ENCODE measurements at places on chromosomes 12 and 14. TPM values are rescaled to one million over a fixed set of nuclear protein-coding genes. Genes with fewer than 3 reads are reported as not detected.
A peak's percentile ranks its signal among the peaks of the same experiment; 100 is the strongest.

GRCh38 chr12:65672441-65672840, 151.8 kb upstream of the HMGA2 start:
- no peak for DNase-seq

- no peak for DNase-seq
Observed at GRCh38 chr12:50574601-50575348, 70.0 kb downstream of the DIP2B start.

DNA sequence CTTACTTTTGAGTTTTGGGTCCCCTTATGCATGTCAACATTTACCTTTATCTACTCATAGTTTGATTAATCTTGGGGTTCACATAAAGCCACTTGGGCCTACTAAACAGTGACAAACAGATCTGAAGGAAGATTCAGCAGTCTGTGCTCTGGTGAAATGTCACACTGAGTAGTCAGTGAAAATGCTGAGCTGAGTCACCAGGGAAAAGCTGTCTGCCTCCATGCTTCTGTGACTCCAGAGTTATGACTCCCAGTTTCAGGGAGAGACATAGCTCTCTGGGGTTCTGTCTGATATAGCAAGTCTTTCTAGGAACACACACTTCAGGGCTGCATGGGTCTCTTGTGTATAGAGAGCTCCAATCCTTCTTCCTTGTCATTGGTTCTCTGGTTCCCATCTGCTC, 406.3 kb upstream of the FAR2 start:
- DNase-seq = no peak

DYNLL1 gene
- total RNA-seq = 184 TPM

DNA sequence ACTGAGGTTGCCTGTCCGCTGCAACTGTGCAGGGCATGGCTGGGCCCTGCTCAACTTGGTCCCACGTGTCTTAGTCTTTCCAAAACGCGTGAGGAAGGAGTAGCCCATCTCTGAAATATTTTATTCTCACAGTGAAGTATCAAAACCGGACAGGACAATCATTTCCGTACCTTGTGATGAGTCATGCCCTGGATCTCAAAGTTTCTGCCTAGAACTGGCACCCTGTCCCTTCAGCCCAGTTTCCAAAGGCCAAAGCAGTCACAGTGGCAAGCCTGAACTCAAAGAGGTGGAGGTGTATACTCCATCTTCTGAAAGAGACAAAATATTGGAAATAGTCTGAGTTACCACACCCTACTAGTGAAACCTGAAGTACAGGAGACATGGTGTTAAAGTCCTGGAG, 28.5 kb upstream of the SRGAP1 start:
- DNase-seq = no peak

GRCh38 chr14:53670701-53671100, 285.9 kb downstream of the BMP4 start:
- DNase-seq = no peak

GCN1 gene
- total RNA-seq = 121 TPM

GRCh38 chr14:51534610-51535011, 117.1 kb upstream of the FRMD6 start:
- DNase-seq = no peak

DNA sequence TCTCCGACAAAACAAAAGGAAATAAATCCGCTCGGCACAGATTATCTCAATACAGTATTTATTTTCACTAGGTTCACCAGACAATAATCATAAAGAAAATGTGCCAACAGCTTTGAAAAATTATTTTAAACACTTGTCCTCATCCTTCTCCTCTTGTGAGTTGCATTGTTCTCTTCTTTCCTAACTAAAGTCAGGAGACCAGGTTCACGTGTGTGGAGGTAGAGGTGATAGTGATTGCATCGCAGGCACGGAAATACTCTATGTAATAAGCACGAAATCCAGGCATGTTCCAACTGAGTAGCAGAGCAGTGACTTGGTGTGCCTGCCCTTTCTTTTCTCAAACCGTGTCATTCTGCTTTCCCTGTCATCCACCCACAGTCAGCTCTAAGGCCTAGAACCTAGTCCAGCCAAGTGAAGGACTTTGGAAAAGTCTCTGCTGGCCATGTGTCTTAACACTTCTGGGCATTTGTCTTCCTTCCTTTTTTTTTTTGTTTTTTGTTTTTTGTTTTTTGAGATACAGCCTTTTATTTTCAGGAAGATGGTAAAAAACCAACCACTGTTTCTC, 939 bp upstream of the SEL1L start:
- no peak for DNase-seq

NRXN3 gene
- total RNA-seq = not detected

- DNase-seq = no peak
Observed at GRCh38 chr12:95323212-95323611, 105.6 kb downstream of the VEZT start.

- no peak for DNase-seq
Observed at GRCh38 chr12:9449181-9449580, 158.5 kb downstream of the KLRB1 start.

DNA sequence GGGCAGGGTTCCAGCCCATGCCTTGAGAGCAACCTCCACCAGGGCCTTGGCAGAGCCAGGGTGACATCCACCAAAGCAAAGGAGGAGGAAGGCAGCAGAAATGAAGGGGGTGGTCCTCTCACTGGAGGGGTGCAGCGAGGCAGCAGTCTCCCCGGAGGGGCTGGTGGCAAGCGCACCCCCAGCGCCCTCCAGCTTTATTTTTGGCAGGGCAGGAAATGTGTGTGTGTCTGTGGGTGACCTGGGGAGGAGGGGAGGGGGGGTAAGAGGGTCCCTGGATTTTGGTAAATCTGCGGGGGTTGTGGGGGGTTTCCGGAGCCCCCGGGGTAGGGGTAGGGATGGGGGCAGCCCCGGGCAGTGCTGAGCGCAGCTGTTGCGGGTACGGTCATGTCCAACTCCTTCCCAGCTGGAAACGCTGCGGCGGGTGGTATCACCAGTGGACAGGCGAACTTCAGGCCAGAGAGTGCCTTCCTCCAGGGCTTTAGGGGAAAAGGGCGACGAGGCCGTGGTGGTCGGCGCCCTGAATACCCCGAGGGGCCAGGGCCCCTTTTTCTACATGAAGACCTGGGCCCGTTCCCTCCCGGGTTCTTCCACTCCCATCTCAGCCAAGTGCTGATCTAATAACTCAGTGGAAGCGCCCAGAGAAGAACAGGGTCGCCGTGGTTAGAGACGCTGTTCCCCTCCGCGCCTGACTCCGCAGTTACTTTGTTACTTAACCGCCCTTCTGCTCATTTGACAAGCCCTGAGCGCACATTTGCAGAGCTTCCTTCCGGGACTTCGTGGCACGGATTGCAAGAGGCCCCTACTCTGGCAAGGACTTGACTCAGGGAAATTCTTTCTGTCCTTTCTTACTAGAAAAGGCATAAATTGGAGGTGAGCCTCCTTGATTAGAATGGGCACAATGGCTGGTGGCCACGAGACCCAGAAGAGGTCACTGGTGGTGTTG, 55.2 kb downstream of the FOS start:
- DNase-seq = peak; percentile 65

KRT82 gene
- not detected for total RNA-seq

DNA sequence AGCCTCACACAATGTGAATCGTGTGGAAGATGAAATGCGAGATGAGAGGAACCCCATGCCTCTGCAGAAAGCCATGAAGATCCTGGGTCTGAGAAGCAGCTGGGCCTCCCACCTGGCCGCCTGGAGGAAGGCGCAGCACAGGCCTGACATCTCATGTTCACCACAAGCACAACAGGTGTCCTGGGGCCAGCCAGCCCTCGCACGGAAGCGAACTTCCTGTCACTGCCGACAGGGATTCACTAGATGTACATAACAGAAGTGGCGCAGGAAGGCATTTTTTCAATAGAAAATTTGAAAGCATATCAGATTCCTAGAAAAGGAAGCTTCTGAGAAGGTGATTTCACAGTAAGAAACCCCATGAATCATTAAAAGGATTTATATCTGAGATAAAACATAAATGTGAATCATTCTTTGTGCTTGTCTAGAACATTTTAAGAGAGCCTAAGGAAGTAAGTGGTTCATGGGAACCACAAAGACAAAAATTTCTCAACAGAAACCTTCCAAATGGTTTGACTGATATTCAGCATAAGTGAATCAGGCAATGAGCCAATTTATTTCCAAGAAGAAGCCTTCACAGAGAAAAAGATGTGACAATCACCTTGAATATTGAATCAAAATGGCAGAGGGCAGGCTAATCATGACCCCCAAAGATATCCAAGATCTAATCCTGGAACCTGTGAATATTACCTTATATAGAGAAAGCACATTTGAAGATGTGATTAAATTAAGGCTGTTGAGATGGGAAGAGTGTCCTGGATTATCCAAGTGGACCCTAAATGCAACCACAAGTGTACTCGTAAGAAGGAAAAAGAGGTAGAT, 311.9 kb downstream of the DUSP6 start:
- DNase-seq = peak; percentile 93

DNA sequence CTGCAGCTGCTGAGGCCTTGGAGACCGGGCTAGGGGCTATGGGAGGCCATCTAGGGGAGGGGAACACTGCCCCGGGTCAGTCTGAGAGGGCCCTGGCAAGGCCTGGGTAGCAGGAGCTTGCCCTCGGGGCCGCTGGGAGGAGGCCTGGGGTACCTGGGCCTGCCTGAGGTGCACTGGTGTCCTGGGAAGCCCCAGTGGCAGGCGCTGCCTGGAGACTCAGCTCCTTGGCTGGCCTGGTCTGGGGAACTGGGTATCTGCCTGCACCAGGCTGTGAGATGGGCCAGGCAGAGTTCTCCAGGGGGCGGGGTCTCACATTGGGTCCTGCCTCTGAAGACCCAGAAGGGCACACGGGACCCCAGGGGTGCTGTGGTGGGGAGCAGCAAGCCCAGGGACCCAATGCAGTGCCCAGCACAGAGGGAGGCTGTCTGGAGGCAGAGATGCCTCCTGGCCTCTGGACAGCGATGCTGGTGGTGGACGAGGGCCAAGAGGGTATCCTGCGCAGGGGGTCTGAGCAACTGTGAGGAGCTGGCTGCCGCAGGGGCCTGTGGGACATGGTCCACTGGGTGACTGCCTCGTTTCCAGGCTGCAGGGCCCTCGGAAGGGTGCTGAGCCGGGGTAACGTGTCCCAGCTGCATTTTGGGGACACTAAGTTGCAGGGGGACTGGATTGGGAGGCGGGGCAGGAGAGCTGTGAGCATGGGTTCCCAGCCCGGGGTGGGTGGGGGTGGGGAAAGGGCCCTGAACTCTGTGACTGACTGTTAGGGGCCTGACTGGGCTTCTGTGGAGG, 7.4 kb upstream of the MTA1 start:
- DNase-seq = no peak

KRT85 gene
- not detected for total RNA-seq

GRCh38 chr12:8699714-8700113, 1.9 kb downstream of the RIMKLB start:
- no peak for DNase-seq

- DNase-seq = no peak
Observed at GRCh38 chr14:58747181-58747580, 109.4 kb downstream of the DACT1 start.

GRCh38 chr12:54682674-54683073, 34.5 kb upstream of the DCD start:
- no peak for DNase-seq

DNA sequence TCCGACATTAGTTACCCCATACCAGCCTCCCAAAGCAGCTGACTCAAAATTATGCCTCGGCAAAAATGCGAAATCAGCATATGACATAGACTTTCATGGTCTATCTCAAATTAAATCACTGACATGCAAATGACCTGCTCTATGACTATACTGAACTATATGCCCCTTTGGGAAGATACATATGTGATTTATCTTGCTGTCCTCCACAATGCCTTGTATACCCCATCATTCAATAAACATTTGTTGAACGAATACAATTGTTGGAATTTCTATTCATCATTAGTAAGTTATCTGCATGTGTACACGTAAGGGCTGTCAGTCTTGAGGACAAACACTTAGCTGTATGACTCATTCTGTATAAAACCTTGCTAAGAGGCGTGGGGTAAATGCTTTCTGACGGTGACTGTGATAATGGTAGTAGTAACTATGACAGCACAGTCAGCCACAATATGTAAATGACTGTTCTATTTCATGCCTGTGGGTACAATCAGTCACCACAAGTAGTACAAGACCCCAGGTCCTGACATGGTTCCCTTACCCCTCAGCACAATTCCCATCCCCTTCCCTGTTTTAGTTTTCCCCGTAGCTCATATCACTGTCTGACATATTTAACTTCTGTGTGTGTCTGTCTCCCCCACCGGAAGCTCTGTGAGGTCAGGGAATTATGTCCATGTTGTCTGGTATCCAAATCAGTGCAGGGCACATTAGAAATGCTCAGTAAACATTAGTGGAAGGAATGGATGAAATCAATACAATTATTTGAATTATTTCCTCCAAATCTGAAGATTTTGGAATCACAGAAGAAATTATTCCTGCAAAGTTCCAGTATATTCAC, 42.8 kb downstream of the STXBP6 start:
- DNase-seq = no peak

DNA sequence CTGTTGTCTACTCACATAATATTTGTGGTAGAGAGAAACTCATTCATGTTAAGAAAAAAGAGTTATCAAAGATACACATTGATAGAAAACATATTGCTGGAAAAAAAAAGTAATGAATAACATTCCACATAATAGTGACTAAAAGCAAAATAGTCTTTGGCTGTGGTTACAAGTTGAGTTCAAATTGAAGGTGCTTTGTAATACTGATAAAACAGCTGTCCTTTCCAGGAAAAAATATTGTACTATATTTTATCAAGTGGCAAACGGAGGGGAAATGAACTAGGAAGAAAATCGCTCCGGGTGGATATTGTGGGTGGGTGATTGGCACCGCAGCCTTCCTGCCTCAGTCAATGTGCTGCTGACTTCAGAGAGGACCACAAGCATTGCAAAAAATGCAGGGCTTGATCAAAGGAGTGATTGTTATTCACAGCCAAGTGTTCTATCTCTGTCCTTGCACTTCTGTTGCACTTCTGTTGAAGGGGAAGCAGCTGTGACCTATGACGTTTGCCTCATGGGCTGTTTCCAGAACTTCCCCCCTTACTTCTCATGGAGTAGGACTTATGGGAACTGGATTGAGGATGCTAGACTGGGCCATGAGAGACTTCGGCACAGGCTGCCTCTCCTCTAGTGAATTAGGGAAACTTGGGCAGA, 114.4 kb downstream of the VRK1 start:
- peak; percentile 24 for DNase-seq

DNA sequence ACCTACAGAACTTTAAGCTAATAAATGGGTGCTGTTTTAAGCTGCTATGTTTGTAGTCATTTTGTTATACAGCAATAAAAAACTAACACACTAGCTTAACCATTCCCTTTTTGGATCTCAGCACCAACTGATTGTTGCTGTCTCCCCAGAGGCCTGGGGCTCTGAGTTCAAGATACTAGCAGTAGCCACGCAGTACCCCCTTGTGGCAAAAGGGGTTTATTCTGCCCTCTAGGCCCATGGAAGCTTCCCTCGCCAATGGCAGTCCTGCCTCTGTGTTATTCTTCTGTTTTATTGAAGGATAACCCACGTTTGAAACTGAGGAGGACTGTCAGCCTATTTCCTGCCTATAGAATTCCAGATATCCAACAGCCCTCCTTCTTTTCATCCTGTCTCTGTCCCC, 455.3 kb upstream of the ATP2B1 start:
- DNase-seq = peak; percentile 20

FAM186B gene
- not detected for total RNA-seq

DNA sequence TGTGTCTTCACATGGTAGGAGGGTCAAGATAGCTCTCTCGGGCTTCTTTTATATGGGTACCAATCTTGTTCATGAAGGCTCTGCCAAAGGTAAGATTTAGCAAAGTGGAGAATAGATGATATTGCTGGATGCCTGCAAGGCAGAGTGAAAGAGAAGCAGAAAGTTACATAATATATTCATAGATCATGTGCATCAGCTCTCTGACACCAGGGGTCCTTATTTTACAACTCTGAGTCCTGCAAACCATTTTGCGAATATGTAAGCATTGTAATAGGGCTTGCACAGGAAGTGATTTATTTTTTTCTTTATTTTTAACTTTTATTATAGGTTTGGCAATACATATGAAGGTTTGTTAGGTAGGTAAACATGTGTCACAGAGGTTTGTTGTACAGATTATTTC, 31.8 kb downstream of the CRADD start:
- no peak for DNase-seq
